ENCODE measurements at places on chromosomes 4 and X.

DNA sequence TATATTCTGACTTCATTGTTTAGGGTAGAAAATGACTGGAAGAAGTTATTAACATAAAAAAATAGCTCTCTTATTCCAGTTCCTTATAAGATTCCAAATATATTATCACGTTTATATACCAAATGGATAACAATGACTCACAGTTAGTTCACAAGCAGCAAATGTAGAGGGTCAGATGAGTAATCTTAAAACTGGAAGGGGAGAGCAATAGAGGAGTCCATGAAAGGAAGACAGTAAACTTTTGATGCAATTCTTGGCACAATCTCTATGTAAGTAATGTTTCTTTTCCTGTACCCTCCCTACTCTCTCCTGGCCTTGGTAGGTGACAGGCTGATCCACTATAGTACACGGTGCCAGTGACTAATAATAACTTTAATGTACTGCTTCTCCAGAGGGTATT is 259.0 kb upstream of the TRPC5 start:
- no peak for DNase-seq

- no peak for DNase-seq
Observed at GRCh38 chr4:154044108-154044531, 255.2 kb upstream of the SFRP2 start.

DNA sequence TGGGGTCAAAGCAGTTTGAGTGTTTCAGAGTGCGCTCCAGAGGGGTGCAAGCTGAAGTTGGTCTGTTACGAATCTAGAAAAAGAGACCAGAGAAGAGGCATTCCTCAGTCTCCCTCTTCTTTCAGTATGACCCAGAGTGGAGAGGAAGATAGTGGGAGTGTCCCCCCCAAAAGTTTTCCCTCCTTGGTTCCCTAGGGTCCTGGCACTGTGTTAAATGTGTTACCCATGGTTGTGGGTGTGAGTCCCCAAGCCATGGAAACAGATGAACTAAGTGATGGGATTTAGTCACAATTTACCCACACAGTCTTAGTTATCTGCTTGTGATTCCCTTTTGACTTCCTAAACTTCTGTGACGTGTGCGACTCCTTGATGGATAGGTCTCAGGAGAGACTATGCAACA is 27.0 kb upstream of the NAF1 start:
- no peak for DNase-seq

GRCh38 chr4:90584051-90584450 is 456.9 kb downstream of the CCSER1 start:
- peak; percentile 12 for DNase-seq

- peak; percentile 76 for DNase-seq
Observed at GRCh38 chr4:110970642-110971041, 347.8 kb upstream of the PITX2 start.

DNA sequence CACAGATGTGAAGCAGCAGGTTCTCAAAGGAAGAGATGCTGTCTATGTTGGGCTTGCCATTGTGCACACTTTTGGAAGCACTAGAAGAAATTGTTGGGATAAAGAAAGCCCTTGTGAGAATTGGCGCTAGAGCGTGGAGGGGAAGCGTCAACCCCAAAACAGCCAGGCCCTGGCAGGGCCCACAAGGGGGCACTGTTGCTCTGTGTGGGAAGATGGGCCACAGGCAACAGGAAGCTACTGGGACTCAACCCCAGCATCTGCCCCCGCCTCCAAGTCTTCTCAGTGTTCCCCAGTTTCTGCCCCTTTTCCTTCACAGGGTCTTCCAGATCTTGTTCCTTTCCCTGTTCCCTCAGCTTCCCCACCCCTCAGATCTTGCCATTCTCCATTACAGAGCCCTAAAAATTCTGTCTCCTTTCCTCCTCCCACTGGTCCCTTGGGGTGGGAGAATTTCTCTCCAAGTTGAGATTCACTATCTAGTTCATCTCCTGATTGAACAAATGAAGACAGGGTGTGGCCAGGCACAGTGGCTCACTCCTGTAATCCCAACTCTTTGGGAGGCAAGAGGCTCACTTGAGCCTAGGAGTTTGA is 85.5 kb downstream of the STARD8 start:
- DNase-seq, result peak; percentile 60

DNA sequence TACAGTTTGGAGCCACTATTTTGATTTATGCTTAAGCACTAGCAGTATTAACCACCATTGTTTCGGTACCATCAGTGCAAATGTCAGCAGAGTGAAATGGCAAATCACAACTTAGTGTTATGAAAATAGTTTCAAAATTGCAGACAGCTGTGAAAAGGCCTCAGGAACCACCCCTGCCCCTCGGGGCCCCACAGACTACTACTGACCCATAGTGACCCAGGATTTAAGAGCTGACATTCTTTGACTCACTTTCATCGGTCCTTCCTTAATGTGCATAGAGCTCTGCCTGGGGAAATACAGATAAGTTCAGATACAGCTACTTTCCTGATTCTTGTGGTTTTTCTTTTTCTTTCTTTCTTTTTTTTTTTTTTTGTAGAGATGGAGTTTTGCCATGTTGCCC is 3.3 kb upstream of the BBS7 start:
- no peak for DNase-seq

GRCh38 chrX:8404926-8405325 is 59.7 kb upstream of the VCX3B start:
- no peak for DNase-seq

- no peak for DNase-seq
Observed at GRCh38 chrX:57925806-57926205, 15.5 kb upstream of the ZXDA start.

DNA sequence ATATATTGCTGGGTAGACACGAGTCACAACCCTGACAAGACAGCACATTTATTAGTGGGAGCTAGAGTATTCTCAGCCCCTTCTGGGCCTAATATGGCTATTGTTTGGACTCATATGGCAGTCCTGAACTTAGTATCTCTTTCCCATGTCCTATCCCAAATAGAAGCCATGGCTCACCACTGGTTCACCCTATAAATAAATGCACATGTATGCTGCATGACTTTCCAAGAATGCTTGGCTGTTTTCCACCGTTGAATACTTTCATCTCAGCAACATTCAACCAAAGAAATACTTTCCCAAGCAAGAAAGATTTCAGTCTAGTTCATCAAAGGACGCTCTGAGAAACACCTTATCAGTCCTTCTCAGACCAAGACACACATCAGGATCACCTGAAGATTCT is 36.7 kb downstream of the SMPX start:
- no peak for DNase-seq

GRCh38 chr4:104015680-104016079 is 295.9 kb upstream of the TACR3 start:
- peak; percentile 36 for DNase-seq

DNA sequence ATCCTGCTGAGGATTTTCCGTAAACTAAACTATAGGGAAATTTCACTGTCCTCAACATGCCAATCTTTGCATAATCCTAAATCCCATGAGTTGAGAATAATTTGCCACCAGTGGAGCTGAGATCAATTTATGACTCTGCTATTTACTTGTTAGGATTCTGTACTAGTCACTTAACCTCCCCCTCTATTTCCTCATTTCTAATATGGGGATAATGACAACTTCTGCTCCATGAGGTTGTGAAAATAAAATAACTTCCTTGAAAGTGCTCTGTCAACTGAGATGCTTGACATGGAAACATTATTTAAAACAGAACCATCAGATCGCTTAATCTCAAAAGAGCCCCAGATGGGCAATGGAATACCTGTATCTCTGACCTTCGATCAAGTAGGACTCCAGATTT is 2.6 kb upstream of the FGF16 start:
- DNase-seq, result no peak

GRCh38 chr4:157079441-157079840 is 3.5 kb downstream of the GLRB start:
- no peak for DNase-seq

- DNase-seq, result no peak
Observed at GRCh38 chrX:16207634-16208033, 40.4 kb downstream of the MAGEB17 start.

DNA sequence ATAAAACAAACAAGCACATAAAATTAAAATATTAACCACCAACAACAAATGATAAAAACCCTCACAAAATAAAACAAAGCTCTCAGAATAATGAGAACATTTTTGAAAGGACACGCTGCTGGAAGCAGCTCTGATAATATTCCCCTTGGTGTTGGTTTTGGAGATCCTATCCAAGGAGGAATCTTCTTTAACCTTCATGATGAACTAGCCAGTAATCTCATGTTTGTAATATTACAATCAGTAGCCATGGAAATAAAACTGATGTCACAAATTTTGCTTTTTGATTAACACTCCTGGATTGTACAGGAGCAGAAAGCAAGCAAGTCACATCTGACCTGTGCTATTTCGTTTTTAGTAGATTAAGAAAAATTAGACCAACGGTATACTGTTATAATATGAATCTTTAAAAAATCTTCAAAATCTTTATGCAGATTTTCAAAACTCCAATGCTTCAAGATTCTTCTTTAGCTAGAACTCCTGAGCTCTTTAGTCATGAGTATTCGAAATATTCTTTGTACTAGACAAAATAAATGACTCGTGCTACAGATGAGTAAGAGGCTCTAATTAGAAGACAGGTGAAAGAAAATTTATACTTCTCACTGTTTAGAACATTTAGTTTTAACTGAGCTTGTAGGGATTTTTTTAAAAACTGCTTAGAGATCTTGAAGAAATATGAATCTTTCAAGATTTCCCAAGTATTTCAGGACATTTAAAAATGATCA is 154.1 kb downstream of the RASL11B start:
- no peak for DNase-seq

- DNase-seq, result peak; percentile 69
Observed at GRCh38 chr4:41796545-41797210, 48.2 kb upstream of the PHOX2B start.

- no peak for DNase-seq
Observed at GRCh38 chrX:54530357-54530900, 410 bp downstream of the GNL3L start.

GRCh38 chrX:283115-283845 is 2.1 kb downstream of the PLCXD1 start:
- DNase-seq, result peak; percentile 93

DNA sequence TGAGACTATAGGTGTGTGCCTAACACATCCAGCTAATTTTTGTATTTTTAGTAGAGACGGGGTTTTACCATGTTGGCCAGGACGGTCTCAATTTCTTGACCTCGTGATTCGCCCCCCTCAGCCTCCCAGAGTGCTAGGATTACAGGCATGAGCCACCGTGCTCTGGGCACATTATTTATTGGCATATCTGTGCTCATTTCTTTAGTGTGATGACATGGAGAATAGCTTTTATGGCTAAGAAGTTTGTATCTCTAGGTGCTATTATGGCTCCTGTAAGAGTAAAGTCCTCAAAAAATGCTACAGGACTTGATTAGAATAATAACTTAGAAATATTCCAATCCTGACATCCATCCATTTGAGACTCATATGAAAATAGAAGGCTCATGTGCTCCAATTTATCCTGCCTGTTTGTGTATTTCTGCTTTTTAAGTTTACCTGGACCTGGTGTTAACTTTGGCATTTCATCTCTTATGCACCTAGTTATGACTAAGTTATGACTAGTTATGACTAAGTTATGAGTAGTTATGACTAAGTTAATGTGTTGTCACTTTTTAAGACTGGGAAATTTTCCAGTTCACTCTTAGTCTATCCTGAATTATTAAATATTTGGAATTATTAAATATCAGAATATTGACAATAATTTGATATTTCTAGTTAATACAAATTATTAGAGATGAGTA is 36.4 kb upstream of the UNC5C start:
- no peak for DNase-seq

DNA sequence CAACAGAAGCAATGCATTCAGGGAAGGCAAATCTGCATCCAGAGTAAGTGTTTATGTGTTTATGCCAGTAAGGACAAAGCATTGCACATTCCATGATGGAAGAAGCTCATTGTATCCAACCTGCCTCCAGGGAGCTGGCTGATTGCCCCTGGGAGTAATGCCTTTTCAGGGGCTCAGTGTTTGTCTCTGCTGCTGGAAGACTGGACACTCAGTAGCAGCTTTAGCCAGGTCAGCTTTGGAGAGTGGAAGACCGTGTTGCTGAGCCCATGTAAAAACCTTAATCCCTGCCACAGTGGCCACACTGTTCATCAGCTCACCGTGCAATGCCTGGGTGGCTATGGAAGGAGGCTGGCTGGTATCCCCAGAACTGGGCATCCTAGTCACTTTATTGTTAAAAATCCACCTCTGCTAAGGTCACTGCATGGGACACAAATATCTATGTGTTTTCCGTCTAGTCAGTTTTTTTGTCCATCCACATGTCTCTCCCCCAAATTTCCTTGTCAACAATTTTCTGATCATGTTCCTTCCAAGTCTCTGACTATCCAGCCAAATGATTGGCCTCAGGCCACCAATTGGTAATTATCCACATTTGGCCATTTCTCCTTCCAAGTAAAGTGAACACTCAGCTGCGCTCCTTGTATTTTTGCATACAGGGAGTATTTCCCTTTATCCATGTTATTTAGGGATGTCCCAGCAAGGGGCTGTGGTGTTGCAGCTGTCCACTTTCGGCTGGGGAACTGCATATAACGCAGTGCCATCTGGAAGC is 2044.5 kb upstream of the AGA start:
- no peak for DNase-seq

DNA sequence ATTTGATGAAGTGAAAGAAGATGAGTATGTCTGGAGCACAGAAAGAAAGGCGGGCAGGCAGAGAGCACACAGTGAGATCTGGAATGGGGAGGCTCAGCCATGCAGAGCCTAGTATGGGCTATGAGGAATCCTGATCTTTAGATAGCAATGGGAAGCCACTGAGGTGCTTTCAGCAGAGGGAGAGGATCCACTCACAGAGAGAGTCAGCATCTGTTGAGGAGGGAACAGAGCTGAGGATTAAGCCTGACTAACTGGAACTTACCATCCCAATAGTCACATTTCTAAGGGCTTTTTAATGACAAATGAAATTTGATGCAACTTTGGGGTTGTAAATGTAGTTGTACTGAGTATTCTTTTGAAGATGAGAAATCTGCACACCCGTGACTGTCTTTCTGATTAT is 20.6 kb upstream of the FGFBP2 start:
- DNase-seq, result no peak

GRCh38 chrX:56798339-56798711 is 69.3 kb downstream of the NBDY start:
- DNase-seq, result peak; percentile 30

GRCh38 chr4:172188248-172188988 is 375.2 kb downstream of the GALNTL6 start:
- DNase-seq, result no peak

GRCh38 chrX:7254144-7254543 is 106.2 kb upstream of the PUDP start:
- DNase-seq, result no peak

GRCh38 chr4:7166237-7166636 is 26.1 kb upstream of the SORCS2 start:
- DNase-seq, result no peak

- no peak for DNase-seq
Observed at GRCh38 chr4:39706334-39706733, 8.4 kb downstream of the UBE2K start.
